ENCODE measurements at places on chromosomes 6 and 20.

GRCh38 chr6:160357088-160357487 is 8.9 kb downstream of the SLC22A3 start:
- DNase-seq: no peak

DNA sequence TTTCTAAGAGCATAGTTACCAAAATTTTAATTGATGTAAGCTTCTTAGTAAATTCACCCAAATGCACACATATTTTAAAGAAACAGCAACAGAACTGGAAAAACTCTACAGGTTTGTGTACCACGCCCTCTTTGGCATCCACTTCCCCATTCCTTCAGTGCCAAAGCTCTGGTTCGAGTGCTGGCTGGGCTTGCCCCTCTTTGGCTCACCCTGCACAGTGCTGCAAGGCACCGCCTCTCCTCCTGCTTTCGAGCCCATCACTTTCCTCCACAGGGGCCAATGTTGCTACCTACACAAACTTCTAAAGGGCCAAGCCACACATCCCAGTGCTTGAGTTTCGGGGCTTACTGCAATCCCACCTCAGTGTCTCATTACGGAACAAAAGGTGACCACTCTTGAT is 9.6 kb downstream of the LRP11 start:
- no peak for DNase-seq

GRCh38 chr6:54053881-54054391 is 57.3 kb upstream of the MLIP start:
- DNase-seq: peak; percentile 95

DNA sequence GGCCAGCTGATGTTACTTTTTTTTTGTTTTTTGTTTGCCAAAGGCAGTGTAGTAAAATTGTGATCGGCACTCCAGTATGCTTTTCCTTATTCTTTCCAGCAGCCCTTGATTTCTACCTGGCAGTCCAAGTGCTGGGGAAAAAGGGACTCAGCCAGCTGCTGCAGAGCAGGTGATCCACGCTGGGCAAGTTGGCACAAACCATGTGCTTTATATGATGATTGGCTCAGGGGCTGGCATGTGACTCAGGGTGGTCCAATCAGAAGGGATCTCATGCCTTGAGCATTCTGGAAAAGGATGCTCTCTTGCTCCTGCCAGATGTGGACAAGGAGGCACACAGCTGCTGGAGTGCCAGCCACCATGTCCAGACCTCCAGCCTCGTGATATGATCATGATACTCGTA is 54.5 kb downstream of the SULF2 start:
- no peak for DNase-seq

DNA sequence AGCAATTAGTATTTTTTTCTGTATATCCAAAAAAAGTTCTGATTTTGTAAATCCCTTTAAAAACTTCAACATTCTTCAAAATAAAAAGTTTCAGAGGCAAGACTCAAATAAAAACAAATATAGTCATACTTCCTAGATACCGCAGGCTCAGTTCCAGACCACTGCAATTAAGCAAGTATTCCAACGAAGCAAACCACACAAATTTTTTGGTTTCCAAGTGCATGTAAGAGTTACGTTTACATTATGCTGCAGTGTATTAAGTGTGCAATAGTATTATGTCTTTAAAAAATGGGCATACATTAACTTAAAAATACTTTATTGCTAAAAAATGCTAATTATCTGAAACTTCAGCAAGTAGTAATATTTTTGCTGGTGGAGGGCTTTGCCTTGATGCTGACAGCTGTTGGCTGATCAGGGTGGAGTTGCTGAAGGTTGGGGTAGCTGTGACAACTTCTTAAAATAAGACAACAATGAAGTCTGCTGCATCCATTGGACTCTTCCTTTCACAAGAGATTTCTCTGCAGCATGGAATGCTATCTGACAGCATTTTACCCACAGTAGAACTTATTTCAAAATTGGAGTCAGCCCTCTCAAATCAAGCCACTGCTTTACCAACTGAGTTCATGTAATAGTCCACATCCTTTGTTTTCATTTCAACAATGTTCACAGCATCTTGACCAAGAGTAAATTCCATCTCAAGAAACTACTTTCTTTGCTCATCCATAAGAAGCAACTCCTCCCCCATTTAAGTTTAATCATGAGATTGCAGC is 46.0 kb downstream of the PHIP start:
- no peak for DNase-seq

DNA sequence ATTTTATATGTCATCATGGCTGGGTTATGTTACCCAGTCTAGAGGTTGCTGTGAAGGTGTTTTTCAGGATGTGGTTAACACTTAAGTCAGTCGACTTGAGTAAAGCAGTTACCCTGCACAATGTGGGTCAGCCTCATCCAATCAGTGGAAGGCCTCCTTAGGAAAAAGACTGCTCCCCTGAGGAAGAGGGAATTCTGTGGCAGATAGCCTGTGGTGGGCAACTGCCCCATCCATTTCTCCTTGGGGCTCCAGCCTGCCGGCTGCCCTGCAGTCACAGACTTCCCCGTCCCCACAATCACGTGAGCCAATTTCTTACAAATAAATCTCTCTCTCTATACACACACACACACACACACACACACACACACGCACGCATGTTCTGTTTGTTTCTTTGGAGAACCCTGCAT is 34.5 kb upstream of the MPC1 start:
- no peak for DNase-seq

DNA sequence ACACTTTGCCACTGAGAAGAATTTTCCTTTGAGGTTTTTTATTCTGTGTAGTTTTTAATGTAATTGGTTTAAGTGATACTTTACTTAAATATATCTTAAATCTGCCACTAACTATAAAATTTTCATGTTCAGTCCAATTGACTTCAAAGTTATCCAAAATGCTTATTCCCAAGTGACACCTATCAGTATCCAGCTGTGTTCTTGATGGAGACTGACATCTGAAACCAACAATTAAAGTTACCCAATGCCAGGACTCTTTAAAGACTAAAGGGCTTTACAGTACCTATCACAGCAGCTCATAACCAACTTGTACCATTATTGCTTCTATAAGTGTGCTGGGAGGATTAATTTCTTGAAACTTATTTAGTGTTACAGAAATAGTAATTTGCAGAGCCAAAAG is 13.8 kb upstream of the EYA4 start:
- no peak for DNase-seq

DNA sequence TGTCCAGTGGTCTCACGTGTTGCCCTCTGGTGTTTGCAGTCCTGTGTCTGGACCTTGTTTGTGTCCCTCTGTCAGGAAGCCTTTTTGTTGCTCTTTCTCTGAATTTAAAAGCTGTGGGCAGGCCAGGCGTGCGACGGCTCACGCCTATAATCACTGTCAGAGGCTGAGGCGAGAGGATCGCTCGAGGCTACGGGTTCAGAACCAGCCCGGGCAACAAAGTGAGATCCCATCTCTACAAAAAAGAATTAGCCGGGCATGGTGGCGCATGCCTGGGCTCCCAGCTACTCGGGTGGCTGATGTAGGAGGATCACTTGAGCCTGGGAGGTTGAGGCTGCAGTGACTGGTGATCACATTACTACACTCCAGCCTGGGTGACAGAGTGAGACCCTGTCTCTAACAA is 28.5 kb downstream of the OSBPL2 start:
- DNase-seq: no peak

DNA sequence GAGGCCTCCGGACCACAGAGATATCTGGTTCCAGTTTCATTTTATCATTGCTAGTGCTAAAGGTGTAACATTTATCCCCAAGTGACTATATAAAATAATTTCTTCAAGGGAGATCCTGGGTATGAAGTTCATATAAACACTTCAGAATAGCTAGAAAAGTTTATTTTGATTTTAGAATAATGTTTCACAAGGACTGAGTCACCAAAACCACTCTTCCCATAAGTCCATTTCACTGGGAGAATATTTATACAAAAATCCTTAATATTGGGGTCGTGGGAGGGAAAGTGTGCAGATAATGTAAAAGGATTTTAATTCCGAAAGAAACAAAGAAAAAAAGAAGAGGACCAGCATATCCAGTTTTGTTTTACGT is 128.1 kb downstream of the ISM1 start:
- DNase-seq: no peak

DNA sequence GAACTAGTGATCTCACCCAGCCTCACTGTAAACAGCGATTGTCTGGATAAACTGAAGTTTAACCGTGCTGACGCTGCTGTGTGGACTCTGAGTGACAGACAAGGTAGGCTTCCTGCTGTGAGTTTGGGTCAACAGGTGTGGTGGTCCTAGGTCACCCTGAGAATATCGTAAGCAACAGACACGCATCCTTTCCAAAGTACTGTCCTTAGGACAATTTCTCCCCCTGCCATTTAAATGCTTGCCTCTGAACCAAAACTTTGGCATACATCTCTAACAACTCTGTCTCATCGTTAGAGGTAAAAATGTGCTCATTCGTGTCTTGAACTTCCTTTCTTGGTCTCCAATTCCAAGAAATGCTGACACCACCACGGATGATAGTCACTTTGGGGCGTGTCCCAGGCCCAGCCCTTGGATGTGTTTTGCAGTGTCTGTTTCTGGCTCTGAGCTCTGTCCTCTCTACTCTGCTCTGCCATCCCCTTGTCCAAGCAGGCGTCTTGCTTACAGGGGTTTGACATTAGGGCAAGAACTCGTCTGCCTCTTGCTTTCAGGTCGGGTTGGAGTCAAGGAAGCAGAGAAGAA is 95.5 kb downstream of the EYA2 start:
- DNase-seq: no peak

DNA sequence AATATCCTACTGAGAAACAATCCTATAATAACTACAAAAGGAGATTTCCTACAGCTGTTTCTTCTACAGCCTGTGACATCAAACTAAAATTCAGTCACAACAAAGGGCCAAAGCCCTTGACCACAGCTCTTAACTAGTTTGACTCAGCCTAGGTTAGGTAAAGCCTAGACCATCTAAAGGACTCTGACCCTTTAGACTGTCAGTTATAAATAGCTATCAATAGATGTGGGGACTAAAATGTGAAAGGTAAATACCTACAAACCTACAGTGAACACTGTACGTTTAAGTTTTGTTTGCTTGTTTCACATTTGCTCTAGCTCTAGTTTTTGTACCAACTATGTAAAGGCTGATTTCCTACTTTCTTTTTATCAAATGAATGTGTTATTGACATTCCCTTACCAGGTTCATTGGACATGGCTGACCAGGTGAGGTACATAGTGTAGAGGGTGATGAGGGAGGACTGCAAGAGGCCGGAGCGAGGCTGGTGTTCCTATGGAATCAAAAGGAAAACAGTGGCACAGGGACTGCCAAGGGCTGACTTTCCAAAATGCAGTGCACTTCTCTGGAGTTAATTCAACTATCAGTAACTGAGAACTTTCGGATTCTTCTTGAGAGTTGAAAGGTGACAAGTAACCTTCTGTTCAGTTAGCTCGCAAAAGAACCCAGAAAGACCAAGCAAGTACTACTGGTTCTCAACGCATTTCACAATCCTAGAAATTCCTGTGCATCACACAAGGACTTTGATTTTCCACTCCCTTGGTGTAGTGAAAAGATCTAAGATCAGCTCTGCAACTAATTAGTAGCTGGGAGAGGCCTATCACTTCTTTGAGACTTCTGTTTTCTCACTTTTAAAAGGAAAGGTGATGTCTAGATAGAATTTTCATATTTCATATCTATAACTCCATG is 17.2 kb downstream of the SERINC3 start:
- no peak for DNase-seq

DNA sequence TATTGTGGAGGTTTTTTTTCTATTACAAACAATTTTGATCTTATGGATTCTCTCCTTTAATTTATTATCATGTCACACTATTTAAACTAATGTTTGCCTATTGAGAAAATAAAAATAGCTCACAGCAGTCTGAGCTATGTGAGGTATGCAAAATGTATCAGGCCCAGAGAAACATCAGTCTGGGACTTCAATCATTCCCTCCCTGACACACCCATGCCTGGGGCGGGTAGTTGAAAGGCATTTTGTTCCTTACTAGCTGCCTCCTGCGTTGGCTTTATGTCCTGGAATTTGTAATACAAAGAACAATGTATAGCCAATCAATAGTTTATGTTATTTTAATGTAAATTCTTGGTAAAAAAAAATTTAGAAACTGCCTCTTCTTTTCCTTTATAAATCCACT is 403.3 kb downstream of the EPM2A start:
- no peak for DNase-seq

DNA sequence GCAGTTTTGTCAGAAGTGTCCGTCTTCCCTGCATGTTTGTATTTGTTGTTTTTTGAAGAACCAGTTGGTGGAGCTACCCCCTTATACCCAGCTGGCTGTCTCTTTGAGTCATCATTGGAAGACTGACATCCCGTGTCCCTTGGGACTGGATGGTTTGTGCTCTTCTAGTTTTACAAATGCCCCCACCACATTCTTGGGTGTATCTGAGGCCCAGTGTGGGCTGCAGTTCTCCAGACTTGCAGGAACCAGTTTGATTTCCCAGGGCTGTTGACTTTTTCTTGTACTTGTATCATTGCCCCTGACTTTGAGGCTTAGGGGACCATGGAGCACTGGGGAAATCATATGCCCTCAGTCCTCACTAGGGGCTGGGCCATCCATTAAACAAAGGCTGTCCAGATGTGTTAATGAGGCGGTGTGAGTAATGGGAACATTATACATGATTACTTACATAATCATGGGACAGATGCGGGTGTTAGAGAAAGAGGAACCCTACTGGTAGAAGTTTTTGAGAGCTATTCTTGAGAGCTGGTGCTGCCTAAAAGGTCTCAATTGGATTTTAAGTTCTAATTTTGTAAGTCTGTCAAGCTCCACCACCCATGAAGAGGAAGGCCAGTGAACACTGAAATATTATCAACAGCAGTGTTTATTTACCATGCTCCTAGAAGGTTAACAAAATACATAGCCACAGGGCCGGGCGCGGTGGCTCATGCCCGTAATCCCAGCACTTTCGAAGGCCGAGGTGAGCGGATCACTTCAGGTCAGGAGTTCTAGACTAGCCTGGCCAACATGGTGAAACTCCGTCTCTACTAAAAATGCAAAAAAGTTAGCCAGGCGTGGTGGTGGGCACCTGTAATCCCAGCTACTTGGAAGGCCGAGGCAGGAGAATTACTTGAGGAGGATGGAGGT is 8.5 kb downstream of the JARID2 start:
- peak; percentile 41 for DNase-seq

GRCh38 chr20:44173846-44174245 is 13.1 kb downstream of the JPH2 start:
- DNase-seq: no peak

DNA sequence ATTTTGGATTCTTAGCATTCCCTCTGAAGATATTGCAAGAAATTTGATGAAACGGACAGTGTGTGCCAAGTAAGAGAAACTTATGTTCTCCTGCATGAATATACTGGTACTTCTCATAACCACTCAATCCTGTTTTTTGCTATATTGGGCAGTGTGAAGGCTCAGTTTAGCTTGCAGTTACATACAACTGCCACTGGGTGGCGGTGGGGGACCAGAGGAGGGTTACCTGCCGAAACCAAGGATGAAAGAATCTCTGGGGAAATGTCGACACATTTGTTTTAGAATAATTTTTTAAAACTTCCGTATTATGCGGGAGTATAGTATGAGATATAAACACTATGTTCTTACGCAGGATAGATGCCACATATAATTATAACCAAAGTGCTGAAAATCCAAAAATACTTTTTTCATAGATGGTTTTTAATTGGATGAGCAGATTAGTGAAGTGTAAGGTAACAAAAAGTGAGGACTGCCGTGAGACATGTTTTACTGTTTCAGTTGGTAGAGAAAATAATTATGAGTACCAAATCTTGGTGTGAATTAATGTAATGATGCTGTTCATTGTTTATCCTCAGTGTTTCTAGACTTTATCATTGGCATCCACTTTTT is 9.7 kb downstream of the TRMT11 start:
- peak; percentile 37 for DNase-seq

GRCh38 chr6:30938730-30939129 is 2.0 kb upstream of the MUCL3 start:
- no peak for DNase-seq
